Mesothelial cell of epicardium (in vitro differentiated cells): ENCODE measurements at places on chromosomes 5 and 9. TPM values are rescaled to one million over a fixed set of nuclear protein-coding genes. Genes with fewer than 3 reads are reported as not detected.

SPATA31A3 gene
- not detected in 3 replicates for total RNA-seq

OGN gene
- 2.2 to 3.1 TPM (median 2.6 TPM) in 3 replicates for total RNA-seq

DNA sequence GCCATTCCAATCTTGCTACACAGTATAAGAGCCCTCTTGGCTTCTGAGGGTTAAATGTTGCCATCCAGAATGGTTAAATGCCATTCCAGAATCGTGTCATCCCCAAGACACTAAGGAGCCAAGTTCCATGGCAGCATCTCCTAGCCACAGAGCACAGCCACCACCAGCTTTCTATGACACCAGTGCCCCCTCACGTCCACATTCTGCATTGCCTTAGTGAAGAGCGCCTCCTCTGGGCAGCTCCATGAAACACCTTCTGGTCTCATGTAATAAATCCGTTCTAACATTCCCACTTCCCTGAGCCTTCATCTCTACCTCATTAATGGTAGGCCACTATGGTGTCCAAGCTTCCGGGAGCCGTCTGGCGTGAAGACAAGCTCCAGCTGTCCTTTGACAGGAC, 12.4 kb downstream of the CBY3 start:
- no peak for DNase-seq

DNA sequence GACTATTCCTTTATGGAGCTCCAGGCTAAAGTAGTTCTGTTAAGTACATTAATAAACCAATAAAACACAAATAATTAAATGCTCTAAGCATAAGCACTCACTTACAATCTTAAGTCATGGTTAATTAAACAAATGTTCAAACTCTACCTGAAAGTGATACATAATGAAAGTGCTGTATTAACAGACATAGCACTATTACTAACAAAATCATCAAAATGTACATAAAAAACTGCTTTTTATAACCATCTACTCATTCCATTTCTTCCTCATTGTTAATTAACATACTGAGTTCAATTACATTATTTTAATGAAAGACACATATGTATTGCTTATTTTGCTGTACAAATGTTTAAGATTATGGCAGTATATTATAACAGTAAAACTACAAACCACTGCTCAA, 107.3 kb downstream of the AP3B1 start:
- DNase-seq, result no peak
